ENCODE measurements at places on chromosomes 6 and 20.

DNA sequence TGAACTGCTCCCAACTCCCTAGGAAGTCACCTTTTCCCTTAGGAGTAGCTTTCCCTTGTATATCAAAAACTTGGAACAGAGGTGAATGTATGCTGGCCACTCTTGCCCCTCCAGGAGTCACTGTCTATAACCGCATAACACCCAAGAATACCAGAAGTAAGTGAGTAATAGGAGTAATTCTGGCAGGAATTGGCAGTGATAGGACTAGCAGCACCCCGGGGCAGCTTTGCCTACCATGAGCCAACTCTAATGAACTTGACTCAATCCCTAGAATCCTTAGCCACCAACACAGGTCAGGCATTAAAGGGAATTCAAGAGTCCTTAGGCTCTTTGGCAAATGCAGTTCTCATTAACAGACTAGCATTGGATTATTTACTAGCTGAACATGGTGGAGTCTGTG lies 28.8 kb upstream of the CD164 start:
- no peak for DNase-seq

DNA sequence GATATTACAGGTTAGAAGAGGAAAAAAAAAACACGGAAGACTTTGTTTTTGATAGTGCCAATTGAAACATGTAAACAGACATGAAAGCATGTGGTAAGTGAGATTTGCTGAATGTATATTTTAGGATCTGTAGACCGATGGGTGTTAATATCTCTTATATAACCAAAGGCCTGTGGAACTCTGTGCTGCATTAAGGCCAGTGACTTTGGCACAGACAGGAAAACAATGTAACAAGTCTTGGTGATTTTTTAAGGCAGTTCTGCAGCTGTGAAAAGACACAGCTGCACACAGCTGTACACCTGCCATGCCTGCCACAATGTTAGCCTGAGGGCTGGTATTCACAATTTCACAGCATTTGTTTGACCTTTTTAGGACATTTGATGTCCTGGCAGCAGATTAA lies 6.1 kb downstream of the SOBP start:
- DNase-seq = no peak

DNA sequence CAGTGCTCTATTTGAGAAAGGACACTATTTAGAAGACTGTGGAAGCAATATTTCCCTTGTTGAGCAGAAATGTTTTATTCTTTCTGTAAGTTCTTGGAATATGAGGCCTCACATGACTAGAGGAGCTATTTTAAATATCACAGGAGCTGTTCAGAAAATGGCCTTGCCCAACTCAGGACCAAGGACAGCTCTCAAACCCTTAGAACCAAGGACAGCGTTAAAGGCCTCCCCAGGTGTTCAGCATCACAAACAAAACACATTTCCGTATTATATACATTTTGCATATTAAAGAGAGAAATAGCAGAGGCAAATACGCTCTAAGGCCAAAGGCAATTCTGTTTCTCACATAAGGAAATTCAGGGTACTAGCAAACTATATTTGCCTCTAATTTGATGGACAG lies 631.4 kb downstream of the CDH26 start:
- no peak for DNase-seq

DNA sequence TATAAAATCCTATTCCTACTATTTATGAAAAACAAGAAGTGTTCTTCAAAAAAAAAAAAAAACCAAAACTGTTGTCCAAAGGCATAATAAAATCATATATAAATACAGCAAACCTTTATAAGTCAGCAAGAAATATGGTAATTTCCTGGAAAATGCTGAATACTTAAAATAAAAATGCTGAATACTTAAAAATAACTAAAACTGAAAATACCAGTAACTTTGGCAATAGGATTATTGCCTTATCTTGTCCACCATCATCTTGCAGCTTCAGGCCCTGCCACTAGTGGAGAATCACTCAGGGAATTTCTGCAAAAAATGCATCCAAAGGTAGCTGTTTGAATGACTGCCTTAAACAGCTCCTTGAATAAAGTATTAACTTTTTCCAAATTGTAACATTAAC lies 24.5 kb downstream of the CCNC start:
- no peak for DNase-seq

DNA sequence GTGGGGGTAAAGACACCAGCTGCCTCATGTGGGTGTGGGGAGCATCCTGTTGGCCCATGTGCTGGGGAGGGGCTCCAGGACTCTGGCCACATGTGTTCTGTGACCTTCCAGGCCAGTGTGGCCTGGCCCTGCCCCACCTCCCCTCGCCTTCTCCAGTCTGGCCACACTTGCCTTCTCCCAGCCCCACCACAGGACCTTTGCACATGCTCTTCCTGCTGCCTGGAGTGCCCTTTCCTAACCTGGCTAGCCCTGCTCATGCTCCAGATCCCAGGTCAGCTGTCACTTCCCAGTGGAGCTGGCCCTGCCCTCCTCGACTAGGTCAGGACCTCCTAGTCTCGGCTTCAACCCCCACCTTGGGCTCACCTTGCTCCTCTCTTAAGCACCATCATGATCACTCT lies 183.8 kb downstream of the CDH4 start:
- no peak for DNase-seq

DNA sequence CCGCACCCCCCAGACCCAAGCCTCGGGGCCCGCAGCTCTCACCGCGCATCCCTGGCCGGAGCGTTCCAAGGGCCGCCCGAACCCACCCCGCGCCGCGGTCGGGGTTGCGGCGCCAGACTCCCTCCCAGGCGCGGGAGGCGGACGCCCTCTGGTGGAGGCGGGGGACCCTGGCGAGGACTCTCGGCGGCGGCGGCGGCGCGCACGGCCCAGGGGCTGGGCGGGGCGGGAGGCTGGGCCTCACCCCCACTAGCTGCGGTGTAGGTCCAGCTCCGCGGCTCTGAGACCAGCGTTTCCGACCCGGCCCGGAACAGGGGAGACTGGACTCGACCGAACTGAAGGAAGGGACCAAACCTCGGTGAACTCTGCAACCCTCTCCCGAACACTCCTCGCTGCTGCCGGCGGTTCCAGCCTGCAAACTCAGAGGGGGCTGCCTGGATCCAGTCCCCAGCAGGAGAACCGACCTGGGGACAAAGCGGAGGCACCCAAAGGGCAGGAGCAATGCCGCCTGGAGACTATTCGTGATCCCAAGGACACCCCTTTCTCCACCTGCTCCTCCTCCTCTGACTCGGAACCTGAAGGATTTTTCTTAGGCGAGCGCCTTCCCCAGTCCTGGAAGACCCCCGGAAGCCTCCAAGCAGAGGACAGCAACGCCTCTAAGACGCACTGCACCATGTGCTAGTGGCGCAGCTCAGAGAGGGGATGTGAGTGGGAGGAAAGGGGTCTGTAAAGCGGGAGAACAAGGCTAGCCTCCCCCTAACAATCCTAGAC lies 859 bp upstream of the TOMM6 start:
- peak; percentile 92 for DNase-seq

GRCh38 chr6:8888468-8888867 lies 453.1 kb upstream of the SLC35B3 start:
- peak; percentile 24 for DNase-seq

DNA sequence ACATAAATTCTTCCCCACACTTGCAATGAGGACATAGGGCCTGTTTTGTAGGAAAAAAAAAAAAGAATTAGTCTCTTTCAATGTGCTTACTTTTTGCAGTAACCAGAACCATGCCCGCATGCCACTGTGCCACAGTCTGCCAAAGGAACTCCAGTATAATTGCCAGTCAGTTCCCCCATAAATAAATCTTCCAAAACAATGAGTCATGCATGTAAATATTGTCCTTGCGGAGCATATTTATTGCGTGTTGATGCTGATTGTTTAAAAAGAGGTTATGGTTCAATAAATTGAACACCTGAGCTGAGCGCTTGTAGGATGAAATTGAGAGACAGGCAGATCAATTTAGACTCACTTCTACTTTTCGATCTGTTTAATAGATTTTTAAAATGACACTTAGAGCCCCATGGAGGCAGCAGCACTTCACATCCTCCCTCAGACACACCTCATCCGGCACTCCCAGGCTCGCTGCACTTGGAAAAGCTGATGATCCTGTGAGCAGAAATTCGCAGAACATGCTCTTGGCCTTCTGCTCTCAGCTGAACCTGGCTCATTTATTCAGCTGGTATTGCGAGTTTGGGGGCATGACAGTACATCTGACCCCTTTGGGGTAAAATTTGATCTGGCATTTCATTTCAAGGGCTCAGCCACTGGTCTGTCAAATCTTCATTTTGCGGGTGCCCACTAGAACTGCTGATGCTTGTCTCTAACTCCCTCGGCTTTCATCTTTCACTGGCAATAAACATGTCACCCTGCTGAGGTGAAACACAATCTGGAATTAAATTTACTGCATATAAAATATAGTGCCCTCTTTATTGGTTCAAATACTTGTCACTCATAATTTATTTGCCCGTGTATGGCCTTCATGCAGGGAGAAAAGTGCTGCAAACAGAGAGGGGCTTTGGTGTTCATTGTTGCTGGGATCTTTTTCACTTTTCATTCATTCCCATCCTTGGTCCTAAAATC lies 371.1 kb upstream of the POU3F2 start:
- DNase-seq = no peak

- DNase-seq = no peak
These were observed 28.3 kb upstream of the ZNF184 start for GRCh38 chr6:27501187-27501586.

- DNase-seq = no peak
These were observed 588 bp upstream of the ACSS2 start for GRCh38 chr20:34875642-34876405.

DNA sequence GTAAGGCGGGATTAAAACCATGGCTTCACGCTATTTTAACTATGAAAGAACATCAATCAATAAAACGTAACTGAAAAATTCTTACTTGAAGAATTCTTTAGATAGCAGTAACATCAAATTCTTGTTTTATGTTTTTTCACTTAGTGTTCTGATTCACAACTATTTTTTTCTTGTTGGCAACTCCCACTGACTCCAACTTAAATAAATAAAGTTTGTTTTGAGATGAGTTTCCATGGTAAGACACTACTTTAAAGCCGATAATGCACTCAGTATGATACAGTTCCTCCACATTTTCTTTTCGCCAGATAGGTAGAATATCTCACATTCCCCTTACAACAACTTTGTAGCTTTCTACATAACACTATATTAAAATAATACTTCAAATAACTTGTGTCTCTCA lies 33.1 kb upstream of the CNKSR3 start:
- DNase-seq = no peak

GRCh38 chr20:9551808-9552550 lies 37.6 kb downstream of the LAMP5 start:
- no peak for DNase-seq

GRCh38 chr6:18536591-18537055 lies 149.5 kb downstream of the RNF144B start:
- DNase-seq = no peak

GRCh38 chr6:40287296-40287850 lies 299.8 kb downstream of the LRFN2 start:
- no peak for DNase-seq

- no peak for DNase-seq
These were observed 18.4 kb upstream of the AKAP7 start for GRCh38 chr6:131116755-131117360.

- DNase-seq = no peak
These were observed 25.3 kb upstream of the CTAGE9 start for GRCh38 chr6:131736003-131736596.

DNA sequence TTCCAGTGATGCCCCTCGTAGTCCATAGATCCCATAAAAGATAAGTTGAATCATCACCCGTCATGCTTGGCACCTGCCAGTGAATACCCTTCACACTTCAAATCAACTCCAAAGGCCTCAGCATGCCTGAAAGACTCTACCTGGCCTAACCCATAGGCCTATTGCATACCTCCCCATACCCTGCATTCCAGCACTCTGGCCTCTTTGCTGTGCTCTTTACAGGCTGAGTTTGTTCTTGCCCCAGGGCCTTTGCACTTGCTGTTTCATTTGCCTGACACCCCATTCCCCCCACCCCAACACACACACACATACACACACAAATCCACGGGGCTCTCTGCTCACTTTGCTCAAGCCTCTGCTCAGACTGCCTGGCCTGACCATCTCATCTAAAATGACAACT lies 3.0 kb upstream of the GFOD1 start:
- DNase-seq = no peak

GRCh38 chr6:126698732-126699240 lies 358.9 kb downstream of the CENPW start:
- no peak for DNase-seq

GRCh38 chr6:106973018-106973835 lies 1.3 kb downstream of the CD24 start:
- peak; percentile 59 for DNase-seq

DNA sequence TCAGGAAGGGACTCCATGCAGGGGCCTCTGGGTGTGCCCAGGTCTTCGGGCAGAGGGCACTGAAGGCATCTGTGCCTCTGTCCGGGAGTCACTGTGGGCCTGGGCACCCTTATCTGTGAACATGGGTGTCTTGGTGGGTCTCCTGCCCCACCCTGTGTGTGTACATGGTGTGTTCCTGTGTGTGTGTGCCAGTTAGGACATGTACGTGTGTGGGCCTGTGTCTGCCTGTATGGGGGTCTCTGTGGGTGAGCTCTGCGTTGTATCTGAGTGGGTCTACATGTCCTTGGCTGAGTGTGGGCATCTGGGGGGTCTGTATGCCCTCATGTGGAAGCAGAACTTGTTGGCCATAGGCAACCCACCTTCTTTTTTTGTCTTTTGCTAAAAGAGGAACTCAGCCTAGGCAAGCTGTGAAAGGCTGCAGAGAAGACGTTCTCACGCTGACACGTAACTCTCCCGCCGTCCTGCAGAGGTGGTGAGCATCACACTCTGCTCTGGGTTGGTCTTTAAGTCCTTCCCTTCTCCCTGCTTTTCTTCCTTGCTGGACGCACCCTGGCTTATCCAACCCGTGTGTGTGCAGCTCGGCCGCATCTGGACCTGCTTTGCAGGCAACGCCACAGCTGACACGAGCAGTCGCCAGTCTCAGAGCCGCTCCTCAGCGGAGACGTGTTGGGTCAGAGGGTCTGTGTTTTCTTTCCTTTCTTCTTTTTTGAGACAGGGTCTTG lies 532 bp upstream of the NPBWR2 start:
- peak; percentile 72 for DNase-seq

- DNase-seq = no peak
These were observed 44.1 kb upstream of the RIN2 start for GRCh38 chr20:19713822-19714578.

DNA sequence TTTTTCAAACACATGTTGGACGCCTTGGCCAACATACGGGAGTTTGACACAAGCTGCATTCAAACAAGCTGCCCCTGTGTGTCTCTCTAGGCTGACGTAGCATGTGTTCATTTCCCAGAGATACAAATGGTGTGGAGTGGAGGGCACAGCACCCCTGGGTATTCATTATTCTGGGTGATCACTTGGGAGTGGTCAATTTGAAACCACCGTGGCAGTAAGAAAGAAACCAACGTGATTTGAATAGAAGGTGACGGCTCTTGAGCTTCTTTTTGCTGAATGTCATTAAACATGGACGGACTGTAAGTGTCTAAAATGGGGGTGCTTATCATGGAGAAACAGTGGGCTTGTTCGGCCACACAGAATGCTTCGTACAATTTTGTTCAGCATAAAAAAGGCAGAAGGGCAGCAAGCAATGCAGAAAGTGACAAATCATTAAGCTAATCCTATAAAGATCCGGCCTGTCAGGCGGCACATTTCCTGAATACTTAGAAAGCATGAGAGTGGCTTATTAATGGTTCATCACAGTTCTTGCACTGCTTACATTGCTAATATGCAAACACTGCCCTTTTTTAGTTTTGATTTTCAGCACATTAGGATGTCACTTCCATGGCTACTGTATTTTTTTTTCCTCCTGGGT lies 1261.9 kb upstream of the CITED2 start:
- DNase-seq = no peak

All from GM13976 (cell line).